ENCODE measurements at places on chromosomes 2 and 18.

GRCh38 chr2:68203587-68203986 lies 45.9 kb downstream of the PNO1 start:
- DNase-seq: no peak

DNA sequence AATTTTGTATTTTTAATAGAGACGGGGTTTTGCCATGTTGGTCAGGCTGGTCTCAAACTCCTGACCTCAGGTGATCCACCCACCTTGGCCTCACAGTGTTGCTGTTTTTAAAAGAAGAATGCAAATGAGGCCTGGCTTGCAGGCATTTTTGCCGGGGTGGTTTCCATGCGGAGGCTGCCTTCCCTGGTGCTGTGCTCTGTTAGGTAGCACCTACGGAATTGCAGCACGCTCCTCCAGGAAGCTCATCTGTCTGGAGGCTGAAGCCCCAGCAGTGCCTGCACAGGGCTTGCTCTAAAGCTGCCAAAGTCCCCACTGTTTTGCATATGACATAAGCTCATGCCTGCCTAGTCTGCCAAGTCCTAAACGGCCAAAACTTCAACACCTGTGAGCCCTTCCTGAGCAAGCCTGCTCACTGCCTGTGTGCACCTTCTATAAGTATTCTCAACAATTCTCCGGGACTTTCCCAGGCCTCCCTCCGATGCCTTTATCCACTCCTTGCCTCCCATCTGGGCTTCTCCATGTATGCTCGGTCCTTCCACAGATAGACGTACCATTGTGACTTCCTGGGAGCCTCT lies 551.3 kb upstream of the RAB6C start:
- DNase-seq: no peak

- no peak for DNase-seq
Measured at GRCh38 chr2:100234141-100234540, 88.2 kb downstream of the LONRF2 start.

GRCh38 chr18:6793986-6794385 lies 64.5 kb downstream of the ARHGAP28 start:
- DNase-seq: no peak

- DNase-seq: no peak
Measured at GRCh38 chr2:186327251-186327868, 158.7 kb upstream of the ZC3H15 start.

- DNase-seq: no peak
Measured at GRCh38 chr2:120568975-120569268, 166.7 kb upstream of the GLI2 start.

DNA sequence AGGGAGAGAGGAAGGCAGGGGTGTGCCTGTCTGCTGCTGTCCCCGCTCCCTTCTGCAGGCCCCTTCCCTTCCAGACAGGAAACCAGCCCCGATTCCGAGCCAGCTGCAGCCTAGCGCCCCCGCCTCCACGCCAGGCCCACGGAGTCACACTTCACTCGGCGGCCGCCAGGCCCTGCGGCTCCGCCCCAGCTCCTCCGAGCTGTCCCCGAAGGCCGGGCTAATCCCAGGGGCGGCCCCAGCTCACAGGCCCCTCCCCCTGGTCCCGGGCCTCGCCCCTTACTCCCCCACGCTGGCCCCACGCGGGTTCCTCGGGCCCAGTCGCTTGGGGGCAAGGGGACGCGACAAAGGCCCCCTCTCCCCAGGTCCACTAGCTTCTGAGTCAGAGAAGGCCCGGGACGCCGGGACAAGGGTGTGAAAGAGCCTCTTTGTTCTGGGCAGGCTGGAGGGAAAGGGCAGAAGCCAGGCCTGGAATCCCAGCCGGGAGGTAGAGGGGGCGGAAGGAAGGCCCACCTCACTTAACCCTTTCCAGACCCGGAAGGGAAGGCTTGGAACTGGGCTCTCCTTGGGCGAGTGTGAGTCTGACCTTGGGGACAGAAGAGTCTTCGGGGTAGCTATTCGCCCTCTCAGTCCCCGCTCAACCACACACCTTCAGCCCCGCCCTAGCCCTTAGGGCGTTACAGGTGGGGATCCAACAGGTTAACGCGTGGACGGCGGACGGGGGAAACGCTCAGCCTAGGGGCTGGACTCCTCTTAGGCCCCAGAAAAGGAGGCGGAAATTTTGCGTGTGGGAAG lies 1.2 kb downstream of the RTKN start:
- DNase-seq: peak; percentile 88

- DNase-seq: no peak
Measured at GRCh38 chr18:60667016-60667415, 294.4 kb upstream of the MC4R start.

GRCh38 chr2:58540681-58541080 lies 299.6 kb upstream of the FANCL start:
- no peak for DNase-seq

DNA sequence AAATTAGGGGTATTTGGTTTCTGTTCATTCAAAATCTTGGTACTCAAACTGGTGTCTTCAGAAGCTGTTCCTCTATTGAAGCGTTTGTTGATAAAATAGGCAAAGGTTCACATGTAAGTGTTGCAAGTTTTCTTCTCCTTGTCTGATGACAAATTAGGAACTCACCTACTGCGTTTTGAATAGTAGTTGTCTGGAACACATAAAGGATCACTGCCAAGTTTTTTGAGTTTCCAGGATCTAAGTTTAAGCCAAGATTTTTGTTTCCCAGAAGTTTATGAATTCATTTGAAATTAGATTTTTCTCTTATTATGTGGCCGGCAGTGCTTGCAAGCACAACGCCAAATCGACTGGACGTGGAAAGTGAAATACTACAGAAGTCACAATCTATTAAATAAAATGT lies 85.4 kb downstream of the ARHGEF33 start:
- no peak for DNase-seq

GRCh38 chr2:172478353-172478752 lies 51.0 kb downstream of the ITGA6 start:
- no peak for DNase-seq

DNA sequence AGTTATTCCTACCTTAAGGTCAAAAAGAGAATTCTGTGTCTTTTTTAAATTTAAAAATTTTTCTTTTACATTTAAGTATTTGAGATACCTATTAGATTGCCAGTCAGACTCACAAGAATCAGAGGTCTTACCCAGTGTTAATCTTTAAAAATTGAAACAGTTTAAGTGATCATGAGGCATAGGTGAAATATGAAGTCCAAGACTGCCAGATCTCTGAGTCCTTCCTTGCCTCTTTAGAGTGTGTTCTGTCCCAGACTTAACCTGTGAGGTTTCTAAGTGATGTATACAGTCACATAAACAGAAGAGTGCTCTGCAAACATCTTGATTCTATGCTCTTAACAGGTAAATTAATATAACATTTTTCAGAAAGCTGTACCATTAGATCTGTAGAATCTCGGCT lies 40.6 kb downstream of the ACTR3 start:
- DNase-seq: no peak

DNA sequence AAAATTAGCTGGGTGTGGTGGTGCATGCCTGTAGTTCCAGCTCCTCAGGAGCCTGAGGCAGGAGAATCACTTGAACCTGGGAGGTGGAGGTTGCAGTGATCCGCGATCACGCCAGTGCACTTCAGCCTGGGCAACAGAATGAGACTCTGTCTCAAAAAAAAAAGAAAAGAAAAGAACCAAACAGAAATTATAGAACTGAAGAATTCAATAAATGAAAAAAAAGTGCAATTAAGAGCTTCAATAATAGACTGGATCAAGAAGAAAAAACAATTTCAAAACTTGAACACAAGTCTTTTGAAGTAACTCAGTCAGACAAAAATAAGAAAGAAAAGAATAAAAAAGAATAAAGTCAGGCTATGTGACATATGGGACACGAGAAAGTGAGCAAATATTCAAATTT lies 175.8 kb upstream of the ZSWIM2 start:
- DNase-seq: no peak

DNA sequence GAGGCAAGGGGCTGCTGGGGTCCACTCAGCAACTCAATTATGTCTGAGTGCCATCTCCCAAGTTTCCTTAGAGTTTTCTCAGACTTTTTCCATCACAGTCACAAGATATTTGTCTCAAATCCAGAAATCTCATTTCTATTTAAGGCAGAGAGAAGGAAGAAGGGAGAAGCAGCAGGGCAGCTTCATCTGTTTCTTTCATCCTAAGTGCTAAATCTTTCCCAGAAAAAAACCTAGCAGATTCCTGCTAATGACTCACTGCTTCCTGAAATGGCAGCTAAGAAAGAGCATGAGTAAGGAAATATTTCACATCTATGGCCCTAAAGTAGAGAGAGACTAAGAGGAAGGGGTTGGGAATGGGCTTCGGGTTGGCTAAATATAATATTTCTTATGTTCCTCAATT lies 88.0 kb downstream of the KYNU start:
- no peak for DNase-seq

GRCh38 chr2:69828938-69829255 lies 563 bp upstream of the GMCL1 start:
- no peak for DNase-seq

DNA sequence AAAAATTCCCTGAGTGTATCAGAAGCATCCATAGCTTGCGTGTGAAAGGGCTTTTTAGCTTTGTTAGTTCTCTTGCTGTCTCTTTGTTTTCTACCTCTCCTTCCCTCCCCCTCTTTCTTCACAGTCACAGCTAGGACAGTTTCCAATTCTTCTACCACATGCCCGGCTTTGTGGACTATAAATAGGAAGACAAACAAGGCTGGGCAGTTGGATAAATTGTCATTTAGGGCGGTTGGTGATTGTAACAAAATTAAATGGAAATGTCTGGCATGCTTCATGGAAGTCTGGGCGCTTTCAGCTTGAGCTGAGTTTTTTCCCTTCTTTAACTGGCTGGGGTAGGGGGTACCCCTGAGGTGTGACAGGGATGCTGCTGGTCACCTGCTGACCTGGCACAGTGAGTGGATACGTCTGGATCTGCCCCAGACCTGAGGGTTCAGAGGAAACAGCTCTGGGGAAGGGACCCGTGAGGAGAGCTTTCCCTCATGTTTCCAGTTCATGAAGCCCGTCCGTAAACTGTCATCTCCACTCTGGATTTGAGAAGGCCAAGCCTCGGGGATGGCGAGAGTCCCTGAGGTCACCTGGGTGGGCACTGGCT lies 29.0 kb upstream of the GIGYF2 start:
- DNase-seq: no peak

DNA sequence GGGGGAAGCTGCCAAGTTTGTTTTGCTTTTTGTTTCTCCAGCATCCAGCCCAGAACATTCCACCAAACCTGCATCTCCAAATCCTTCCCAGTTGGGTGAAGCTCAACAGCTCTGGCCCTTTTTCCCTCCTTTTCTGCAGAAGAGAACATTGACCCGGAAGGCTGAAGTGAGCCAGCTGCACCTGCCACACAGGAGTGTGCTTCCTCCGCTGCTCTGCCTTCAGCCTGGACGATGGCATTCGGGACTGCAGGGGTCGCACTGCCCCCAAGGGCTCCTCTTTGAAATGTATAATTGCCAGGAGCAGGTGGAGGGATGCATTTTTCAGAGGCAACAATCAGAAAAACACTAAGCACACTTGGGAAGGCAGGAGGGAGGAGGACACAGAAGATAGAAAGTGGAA lies 41.8 kb downstream of the ST8SIA5 start:
- no peak for DNase-seq

- no peak for DNase-seq
Measured at GRCh38 chr2:134665727-134666506, 52.9 kb downstream of the TMEM163 start.
